GM18507 (cell line): ENCODE measurements at places on chromosomes 13 and 19.

DNA sequence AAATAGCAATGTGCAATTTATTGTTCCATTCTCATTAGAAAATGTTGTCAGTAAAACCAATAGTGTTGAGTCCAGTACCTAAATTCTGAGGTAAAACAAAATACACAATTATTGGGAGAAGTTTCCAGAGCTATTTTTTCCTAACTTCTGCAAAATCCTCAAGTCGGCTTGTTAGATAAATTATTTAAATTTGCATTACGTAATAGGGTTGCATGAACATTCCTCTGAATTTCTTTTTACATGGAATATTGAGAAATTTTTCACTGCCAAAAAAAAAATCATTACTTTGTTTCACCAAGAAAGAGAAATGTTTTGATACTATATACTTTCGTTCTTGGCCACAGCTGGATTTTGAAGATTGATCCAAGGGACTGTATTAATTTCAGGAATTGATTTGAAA is 1.5 kb downstream of the ZNF507 start:
- no peak for DNase-seq

GRCh38 chr19:49615861-49616260 is 24.1 kb downstream of the RRAS start:
- DNase-seq = no peak

GRCh38 chr13:45511310-45512097 is 46.8 kb downstream of the COG3 start:
- peak; percentile 38 for DNase-seq

DNA sequence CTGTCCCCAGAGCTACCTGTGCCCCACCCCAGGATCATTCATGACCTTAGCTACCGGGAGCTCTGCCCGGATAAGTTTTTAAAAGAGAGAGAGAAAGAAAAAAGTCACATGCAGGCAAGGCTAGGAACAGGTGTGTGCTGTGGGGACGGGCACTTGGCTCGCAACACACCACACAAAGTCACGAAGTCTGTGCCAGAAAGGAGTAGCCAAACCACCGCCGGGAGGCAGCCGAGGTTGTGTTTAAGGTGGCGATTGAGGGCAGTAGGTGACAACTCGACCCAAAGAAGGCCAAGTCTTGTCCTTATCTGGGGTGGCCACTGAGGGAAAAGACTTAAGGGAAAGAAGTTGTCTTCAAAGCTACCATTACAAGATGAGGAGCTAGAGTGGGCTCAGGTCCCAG is 4.6 kb upstream of the TSHZ3 start:
- DNase-seq = no peak

DNA sequence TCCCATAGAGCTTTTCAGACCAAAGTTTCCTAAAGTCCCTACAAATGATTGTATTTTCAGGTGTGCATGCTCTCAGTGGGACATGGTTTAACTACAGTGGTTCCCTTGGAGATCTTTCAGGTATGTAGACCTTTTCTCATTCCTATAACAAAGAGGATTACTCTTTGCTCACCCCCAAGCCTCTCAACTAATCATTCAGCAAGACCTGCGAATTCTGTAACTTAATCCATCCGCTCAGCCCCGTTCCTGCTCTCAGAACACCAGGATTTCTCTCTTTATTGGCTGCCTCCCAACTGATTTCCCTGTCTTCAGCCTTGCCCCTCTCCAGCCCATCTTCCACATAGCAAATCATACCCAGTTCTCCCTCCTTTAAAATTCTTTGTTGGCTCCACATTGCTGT is 253.6 kb downstream of the MTUS2 start:
- no peak for DNase-seq
